ENCODE measurements at places on chromosomes 1 and 21.

GRCh38 chr1:223844787-223845036 is 1.0 kb downstream of the TP53BP2 start:
- DNase-seq: no peak

DNA sequence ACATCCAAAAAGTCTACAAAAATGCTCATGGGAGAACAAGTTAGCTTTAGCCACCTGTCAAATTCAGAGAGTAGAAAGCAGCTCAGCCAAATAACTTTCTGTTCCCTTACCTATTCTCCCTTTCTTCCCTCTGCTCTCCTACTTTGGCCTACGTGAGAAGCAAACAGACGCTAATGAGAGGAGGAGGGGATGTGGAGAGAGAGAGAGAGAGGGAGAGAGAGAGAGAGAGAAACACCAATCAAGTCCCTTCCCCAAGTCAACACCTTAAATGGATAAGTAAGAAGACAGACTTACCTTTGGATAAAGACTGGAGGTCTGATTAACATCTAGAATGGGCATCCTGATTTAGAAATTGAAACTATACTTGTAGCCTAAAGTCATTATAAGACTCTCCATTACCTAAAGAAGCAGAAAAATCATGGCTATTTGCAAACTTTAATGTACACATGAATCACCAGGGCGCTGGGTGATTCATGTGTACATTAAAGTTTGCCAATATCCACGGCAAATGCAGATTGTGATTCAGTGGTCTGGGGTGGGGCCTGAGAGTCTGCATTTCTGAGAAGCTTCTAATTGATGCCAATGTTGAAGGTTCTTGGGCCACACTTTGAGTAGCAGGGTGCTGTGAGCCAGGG is 13.1 kb upstream of the DUSP12 start:
- DNase-seq: no peak

GRCh38 chr1:53066891-53067738 is 5.1 kb downstream of the PODN start:
- DNase-seq: no peak

- DNase-seq: no peak
These were observed 23.1 kb upstream of the CTPS1 start for GRCh38 chr1:40956407-40956806.

DNA sequence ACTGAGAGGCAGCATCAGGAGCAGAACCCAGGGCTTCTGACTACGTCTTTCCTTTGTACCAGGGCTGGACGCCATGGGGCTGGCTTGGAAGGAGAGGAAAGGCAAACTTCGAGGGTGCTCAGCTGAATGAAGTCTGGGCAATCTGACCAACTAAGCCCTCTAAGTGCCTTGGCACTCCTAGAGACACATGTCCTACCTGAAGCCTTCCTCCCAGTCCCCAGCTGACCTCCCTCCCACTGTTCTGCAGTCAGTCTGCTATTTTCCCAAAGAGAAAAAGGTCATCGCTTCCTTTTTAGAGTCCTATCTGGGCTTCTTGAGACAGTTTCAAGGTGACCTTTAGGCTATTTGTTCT is 5.2 kb downstream of the SLC9A1 start:
- DNase-seq: no peak

GRCh38 chr21:36321325-36322082 is 1.5 kb downstream of the MORC3 start:
- DNase-seq: no peak

- DNase-seq: no peak
These were observed 55.5 kb downstream of the GADD45A start for GRCh38 chr1:67740543-67740942.

GRCh38 chr21:44930543-44930981 is 9.3 kb upstream of the SLX9 start:
- no peak for DNase-seq

DNA sequence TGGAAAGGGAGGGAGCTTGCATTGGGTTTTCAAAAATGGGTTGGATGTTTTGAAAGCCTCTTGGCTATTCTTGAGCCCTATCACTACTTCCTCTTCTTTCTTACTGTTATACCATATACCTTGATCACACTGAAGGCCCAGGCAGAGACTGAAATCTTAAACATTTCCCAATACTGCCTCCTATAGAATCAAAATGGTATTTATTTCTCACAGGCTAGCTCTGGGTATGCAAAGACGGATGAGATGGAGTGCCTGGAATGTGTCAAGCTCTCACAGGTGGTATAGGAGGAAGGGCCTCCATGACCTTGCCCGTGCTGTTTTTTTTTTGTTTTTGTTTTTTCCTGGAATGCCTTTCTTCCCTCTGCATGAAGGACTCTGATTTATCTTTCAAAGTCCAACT is 268.4 kb upstream of the USP24 start:
- no peak for DNase-seq

GRCh38 chr1:99849744-99850458 is at the start of gene AGL:
Gene AGL (plus strand): TSS chr1:99850361. CDS start chr1:99851043, 682 bp downstream.
- peak; percentile 84 for DNase-seq

GRCh38 chr1:4596486-4596885 is 57.9 kb upstream of the AJAP1 start:
- DNase-seq: no peak

DNA sequence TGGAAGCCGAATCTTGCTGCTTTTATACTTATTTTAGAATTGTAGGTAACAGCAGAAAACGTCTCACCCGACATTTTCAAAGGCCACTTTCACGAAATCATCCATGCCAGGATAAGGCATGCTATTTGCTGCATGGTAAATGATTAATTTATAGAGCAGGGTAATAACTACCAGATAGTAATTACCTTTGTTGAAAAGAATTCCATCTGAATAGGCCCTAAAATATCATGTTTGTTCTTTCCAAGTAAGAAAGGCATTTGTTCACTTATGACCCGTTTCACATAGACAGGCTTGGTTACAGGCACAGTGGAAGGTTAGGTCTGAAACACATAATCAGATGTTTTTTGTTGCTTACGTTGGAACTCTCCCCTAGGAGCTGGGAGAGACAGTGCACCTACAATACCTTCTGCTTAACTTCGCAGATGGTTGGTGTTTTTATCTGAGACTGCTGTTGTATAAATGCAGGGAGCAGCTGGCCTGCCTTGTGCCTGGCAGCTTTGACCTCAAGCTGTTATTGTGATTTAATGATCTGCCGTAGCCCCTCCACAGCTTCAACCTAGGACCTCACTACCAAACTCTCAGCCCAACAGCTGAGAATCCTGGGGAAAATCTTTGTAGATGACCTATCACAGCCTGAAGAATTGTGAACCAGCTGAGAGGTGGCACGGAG is 1.6 kb downstream of the SLC44A3 start:
- peak; percentile 89 for DNase-seq

DNA sequence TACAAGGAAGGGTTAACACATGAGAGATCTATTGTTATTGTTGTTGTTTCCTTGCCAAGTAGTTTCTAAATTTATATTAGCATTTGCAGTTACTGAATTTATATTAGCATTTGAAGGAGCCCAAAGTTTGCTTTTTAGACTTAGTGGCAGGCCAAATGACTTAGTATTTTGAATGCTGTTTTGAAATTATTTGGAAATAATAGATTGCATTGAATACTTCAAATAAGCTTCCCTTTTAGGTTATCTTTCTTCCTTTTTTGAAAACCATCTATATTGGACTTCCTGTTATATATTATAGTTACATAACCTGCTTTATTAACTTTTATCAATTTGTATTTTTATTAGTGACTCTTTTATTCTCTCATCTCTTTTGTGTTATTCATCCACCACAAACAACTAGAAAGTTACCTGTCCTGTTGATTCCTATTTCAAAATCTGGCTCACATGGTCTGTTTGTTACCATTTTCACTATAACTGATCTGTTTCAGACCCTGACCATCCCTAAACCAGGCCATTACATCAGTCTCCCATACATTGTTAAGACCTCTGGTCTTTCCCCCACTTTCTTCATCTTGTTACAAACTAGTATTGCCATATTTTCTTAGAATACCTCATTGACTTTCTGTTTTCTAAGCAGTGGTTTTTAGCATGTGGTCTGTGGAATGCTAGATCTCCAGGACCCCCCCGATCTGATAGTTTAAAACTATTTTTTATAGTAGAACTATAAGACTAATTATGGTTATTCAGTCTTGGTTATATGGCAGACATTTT is 185.2 kb downstream of the RASAL2 start:
- no peak for DNase-seq

GRCh38 chr1:5769146-5769545 is 223.1 kb downstream of the NPHP4 start:
- no peak for DNase-seq

DNA sequence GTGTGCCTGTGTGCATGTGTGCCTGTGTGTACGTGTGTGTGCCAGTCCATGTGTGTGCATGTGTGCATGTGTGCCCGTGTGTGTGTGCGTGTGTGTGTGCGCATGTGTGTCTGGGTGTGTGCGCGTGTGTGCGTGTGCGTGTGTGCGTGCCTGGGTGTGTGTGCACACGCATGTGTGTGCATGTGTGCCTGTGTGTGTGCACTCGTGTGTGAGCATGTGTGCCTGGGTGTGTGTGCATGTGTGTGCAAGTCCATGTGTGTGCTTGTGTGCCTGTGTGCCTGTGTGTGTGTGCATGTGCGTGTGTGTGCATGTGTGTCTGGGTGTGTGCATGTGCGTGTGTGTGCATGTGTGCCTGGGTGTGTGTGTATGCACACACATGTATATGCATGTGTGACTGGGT is 28.7 kb upstream of the COL6A2 start:
- DNase-seq: no peak

GRCh38 chr1:203954788-203955552 is 93.6 kb downstream of the SNRPE start:
- no peak for DNase-seq

DNA sequence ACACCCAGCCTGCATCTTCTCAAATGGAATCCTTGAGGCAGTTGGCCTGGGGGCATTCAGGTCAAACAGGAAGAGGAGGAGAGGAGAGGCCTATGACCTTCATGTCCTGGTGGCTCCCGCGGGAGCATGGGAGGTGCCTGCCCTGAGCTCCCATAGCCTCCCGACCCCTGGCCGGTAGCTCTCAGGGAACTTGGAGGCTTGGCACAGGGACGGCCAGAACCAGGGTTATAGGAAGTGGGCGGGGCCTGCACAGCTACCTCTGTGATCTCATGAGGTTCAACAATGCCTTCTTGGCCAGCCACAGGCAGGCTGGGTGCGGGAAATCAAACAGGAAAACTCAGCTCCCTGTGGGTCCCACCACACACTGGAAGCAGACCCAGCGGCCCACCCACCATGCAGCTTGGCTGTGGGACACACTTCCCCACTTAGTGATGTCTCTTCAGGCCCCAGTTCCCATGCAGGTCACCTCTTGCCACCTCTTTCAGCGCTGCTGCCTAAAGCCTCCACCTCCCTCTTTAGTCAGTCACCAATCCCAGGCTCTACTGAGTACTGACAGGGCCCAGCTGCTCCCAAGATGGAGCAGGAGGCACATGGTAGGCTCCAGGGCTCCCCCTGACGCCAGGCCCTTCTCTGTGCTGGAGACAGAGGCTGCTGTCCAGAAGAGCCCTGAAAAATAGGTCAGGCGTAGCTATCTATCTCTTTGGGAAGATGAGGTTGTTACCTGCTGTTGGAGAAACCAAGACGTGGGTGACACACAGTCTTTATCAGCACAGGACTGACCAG is at the start of gene SLFNL1:
Gene SLFNL1 (minus strand): TSS at position 200 of the 783 bp plus-strand sequence. CDS start 1,065 bp downstream, outside the sequence.
- no peak for DNase-seq

- no peak for DNase-seq
These were observed 17.5 kb upstream of the ZFP69B start for GRCh38 chr1:40432644-40433390.

All from NCI-H2171 treated with DMSO at 0.1 percent for 48 hours (cell line).